ENCODE measurements at places on chromosomes 16 and 17.

DNA sequence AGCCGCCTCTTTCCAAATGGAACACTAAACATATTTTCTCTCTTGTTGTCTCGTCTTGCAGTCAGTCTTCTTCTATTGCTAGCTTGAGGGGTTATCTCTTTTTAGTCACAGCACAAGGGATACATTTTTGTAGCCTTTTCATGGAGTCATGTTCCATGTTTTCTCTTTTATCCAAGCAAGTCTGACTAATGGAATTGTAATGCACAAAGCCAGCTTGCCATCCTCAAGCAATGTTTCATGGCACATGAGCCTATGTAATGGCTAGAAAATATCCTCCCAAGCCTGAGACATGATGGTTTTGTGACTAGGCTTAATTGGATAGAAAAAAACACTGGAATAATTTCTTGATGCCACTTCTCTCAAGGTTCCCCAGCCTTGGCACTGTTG is 414.6 kb upstream of the GOT2 start:
- H3K4me1 ChIP-seq: no peaks in the 10 kb centered on the region
- no peaks in the 10 kb centered on the region for H3K36me3 ChIP-seq
- H3K4me3 ChIP-seq: no peak overlapping the region

DNA sequence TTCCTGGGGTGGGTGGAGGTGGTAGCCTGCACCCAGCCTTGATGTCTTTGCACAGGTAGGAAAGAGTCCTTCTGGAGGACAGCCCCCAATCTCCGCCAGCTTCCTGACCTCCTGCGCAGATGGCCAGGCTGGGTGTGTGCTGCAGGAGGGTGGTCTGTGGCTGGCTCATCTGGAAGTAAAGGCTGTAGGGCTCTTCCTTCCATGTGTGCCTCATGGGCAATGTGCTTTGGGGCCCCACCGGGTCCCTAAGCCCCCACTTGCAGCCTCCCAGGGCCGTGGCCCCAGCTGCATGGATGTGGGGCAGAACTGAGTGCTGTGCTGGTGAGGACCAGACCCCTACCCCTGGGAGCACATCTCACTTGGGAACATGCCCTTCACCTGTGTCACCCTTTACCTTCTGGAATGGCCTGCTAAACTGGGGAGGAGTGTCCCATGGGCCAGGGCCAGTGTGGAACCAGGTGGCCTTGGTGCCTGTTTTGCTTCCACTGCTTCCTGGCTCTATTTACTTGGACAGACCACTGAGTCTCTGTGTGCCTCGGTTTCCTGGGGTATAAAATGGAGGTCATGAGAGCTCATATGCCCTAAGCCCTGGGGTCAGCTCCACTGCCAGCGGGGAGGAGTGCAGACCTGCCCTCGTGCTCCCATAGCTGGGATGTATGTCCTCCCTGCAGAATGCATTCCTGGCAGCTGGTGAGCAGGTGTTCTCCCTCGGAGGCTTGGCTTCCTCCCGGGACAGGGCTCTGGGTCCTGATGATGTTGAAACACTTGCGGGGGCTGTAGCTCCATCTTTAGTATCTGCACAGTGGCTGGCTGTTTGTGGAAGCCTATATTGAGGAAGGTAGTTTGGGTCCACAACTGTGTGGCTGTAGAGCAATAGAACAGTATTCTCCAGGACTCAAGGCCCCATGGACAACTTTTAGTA is 18.0 kb downstream of the MPRIP start:
- H3K27ac ChIP-seq: no peak overlapping the region
- peaks cover 28% of the 10 kb centered on the region for H3K36me3 ChIP-seq
- H3K4me3 ChIP-seq: no peak overlapping the region
- DNase-seq: no peak
- peaks cover 29% of the 10 kb centered on the region for H3K4me1 ChIP-seq

DNA sequence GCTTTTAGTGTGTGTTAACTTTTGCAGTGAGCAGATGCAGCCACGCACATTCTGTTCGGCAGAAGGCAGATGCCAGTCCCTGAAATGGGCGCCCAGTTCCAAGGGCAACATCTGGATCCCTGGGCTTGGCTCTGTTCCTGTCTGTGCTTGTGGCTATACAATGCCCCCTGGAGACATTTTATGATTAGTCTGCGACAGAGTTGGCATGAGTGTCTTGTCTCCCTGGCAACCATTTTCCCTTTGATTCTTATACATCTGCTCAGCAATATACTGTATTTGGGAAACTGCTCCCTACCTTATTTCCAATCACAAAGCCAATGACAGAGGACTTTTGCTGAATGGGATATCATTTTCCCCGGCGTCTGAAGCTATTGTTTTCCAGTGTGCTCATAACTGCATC is 1629.5 kb upstream of the GOT2 start:
- H3K27me3 ChIP-seq: no peaks in the 10 kb centered on the region
- H3K4me1 ChIP-seq: no peaks in the 10 kb centered on the region
- no peaks in the 10 kb centered on the region for H3K36me3 ChIP-seq
- H3K4me3 ChIP-seq: no peak overlapping the region
- no peak overlapping the region for H3K27ac ChIP-seq

DNA sequence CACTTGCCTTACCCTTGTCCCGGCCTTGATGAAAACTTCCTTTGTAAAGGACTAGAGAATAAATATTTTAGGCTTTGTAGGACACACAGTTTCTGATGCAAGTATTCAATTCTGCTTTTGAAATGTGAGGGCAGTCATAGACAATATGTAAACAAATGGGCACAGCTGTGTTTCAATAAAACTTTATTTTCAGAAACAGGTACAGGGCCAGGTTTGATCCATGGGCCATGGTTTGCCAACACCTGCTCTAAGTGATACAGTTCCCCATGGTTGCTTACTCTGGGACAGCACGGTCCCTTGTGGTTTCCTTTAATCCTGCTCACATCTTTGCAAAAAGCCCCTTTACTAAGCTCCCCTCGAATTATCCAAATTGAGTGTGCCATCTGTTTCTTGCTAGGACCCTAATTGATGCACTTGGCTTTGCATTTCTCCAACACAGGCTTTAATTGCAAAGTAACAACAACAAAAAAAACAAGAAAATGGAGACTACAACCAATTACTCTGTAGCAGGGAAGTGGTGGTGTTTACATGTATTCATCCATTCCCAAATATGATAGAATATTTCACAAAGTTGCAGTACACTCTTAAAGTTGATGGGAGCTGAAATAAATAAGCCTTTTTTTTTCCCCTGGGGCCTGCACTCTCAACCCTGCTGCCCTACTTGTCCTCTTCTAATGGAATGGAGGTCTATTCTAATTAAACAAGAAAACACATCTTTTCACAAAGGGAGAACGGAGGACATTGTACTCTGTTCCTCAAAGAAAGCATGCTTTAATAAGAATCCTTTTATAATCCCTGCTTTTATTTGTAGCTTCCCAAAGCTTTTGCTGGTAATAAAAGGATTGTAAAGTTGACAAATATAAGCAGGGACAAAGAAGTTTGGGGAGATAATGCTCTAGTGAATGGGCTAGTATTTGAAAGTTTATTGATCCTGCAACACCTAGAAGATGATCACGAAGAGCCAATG is 37.7 kb upstream of the TOX3 start:
- DNase-seq: no peak
- H3K27me3 ChIP-seq: no peaks in the 10 kb centered on the region
- no peaks in the 10 kb centered on the region for H3K36me3 ChIP-seq
- no peak overlapping the region for H3K4me3 ChIP-seq

GRCh38 chr16:24671455-24671954 is 57.9 kb upstream of the TNRC6A start:
- H3K27ac ChIP-seq: no peak overlapping the region
- no peak overlapping the region for H3K4me3 ChIP-seq
- DNase-seq: no peak
- no peaks in the 10 kb centered on the region for H3K36me3 ChIP-seq

- DNase-seq: no peak
- no peak overlapping the region for H3K27ac ChIP-seq
- H3K4me1 ChIP-seq: peaks cover 9% of the 10 kb centered on the region
- no peaks in the 10 kb centered on the region for H3K36me3 ChIP-seq
- H3K4me3 ChIP-seq: no peak overlapping the region
- no peaks in the 10 kb centered on the region for H3K27me3 ChIP-seq
Measured at GRCh38 chr16:81562174-81562849, 117.7 kb downstream of the CMIP start.

GRCh38 chr17:76071531-76072147 is 678 bp downstream of the SRP68 start:
- peak overlapping the region; percentile 89 for H3K4me3 ChIP-seq
- peaks cover 47% of the 10 kb centered on the region for H3K4me1 ChIP-seq
- no peaks in the 10 kb centered on the region for H3K27me3 ChIP-seq
- H3K36me3 ChIP-seq: peaks cover 1% of the 10 kb centered on the region
- H3K27ac ChIP-seq: peak overlapping the region; percentile 87
- no peak for DNase-seq
